ENCODE measurements at places on chromosomes 5 and 9.

GRCh38 chr9:110157823-110158664 lies 49.9 kb downstream of the C9orf152 start:
- DNase-seq, result no peak

DNA sequence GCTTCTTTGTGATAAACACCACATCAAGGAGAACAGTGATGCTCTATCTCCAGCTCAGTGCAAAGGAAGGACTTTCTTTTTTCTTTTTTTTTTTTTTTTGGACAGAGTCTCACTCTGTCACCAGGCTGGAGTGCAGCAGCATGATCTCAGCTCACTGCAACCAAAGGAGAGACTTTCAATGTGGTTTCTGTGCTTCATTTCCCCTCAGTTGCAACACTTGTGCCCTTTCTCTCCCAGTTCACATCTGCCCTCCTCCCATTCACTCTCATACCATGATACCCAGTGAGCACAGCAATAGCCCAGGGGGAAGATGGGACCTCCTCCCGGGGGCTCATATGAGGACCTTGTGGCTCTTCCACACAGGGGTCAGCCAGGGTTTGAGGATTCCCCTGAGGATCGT lies 110.0 kb downstream of the MTRR start:
- DNase-seq, result no peak

- DNase-seq, result peak; percentile 95
These were observed at the start of gene CDKN2B for GRCh38 chr9:22008717-22009505. Gene CDKN2B, minus strand, starts transcription at chr9:22009305. Its CDS starts 352 bp downstream, at chr9:22008953.

GRCh38 chr5:167030500-167031120 lies 1260.8 kb upstream of the WWC1 start:
- DNase-seq, result peak; percentile 46

DNA sequence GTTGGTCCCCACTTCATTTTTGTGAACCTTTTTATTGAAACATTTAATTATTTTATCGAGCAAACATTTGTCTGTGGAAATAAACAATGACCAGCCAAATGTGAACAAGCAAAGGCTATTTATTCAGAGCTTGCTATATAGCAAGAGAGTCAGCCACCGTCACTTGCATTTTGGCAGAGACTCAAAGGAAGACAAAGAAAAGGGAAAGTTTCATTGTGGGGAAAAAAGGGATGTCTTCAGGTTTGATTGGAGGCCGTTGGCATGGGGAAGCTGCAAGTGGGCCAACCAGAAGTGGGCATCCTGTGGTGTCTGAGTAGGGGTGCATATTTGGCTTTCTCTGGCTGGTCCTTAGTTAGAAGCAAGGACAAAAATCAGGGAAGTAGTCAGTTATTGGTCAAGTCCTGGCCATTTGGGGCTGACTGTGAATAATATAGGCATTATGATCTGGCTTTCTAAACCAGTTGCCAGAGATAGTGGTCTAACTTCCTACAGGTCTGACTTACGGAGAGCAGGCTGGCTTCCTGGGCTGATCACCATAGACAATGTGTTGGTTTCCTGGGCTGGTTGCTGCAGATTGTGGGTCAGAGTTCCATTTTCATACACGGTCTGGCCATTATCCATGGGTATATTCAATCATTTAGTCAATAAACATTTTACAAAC lies 16.6 kb downstream of the ENC1 start:
- no peak for DNase-seq

DNA sequence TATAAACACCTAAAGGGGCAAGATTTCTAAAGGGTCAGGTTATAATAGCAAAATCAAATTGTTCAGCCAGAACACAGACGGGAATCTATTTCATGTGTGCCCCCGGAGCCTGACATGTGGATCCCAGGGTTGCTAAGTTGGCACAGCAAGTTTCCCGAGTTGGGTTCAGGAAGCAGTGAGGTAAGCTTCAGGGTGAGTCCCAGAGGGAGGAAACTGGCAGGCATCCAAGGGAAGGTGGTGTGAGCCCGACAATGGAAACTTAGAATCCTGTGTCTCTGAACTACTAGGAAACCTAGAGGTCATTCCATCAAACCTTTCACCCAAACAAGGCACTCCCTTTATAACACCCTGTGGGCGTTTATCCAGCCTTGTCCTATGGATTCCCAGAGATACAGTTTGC lies 98.4 kb downstream of the ADRB2 start:
- no peak for DNase-seq

GRCh38 chr5:95718203-95718602 lies 12.9 kb upstream of the RHOBTB3 start:
- peak; percentile 96 for DNase-seq

- DNase-seq, result no peak
These were observed 8.3 kb downstream of the ITGA2 start for GRCh38 chr5:52997424-52997823.

- DNase-seq, result no peak
These were observed 352.3 kb upstream of the CCNH start for GRCh38 chr5:87765009-87765408.

GRCh38 chr5:44336708-44337107 lies 52.5 kb downstream of the FGF10 start:
- DNase-seq, result peak; percentile 37
